Foreskin keratinocyte (primary cell): ENCODE measurements at places on chromosomes 2 and 18. TPM values are rescaled to one million over a fixed set of nuclear protein-coding genes. Genes with fewer than 3 reads are reported as not detected.

LPIN2 gene
- polyA plus RNA-seq, result 1.5 and 1.6 TPM in 2 replicates

TRABD2A gene
- 0.45 and 1.6 TPM in 2 replicates for polyA plus RNA-seq

DNA sequence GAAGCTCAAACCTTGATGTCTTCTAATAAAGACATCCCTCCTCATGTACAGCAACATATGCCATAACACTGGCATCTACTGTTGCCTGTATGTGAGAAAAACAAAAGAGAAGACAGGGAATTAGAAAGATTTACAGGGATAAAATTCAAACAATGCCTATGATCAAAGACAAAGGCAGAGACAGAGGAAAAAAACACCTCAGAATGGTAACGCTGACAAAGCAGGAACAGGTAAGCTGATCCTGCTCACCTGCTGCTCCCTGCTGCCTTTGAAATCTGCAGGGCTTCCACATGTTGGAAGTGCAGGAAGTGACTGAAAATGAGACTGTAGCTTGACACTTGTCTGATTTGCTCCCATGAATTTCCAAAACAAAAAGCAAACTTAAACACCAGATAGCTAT lies 90.2 kb upstream of the DNAJC10 start:
- DNase-seq, result no peak

DNA sequence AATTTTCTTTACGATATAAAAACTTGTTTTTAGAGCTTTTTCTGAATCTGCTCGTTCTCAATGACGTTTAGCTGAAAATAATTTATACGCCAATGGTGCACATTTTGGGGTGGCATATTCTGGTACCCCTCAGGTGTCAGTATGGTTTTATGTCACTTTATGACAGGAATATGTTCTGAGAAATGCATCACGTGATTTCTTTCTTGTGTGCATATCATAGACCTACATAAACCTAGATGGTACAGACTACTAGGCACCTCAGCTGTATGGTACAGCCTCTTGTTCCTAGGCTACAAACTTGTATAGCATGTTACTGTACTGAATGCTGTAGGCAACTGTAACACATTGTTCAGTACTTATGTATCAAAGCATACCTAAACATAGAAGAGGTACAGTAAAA lies 68.2 kb downstream of the TMEM17 start:
- DNase-seq, result no peak

GRCh38 chr2:225740086-225740485 lies 340.6 kb downstream of the NYAP2 start:
- DNase-seq, result no peak

- DNase-seq, result no peak
Observed at GRCh38 chr2:105544591-105545377, 145.9 kb upstream of the FHL2 start.

GRCh38 chr18:79374408-79375171 lies 21.1 kb upstream of the NFATC1 start:
- no peak for DNase-seq

- DNase-seq, result no peak
Observed at GRCh38 chr2:122194546-122194945, 439.1 kb downstream of the TSN start.

NEB gene
- not detected in 2 replicates for polyA plus RNA-seq

- no peak for DNase-seq
Observed at GRCh38 chr2:11941201-11942177, 195.1 kb downstream of the LPIN1 start.

- DNase-seq, result no peak
Observed at GRCh38 chr2:179233626-179234430, 30.8 kb downstream of the SESTD1 start.

DNA sequence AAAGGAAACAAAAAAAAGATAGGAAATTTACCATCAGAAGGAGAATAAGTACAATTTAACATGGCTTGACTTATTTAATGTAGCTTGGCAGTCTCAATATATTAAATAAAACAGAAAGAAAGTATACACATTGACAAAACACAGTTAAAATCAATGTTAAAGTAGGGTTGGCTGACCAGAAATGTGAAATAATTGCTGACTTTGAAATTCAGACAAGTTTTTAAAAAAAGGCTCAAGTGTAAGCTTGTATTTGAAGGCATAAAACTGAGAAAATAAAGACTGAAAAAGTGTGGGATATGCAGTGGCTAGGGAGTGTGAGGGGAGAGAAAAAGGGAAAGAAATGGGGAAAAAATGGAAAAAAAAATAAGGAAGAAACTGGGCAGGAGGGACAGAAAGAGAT lies 665.8 kb downstream of the LRP1B start:
- no peak for DNase-seq

- DNase-seq, result no peak
Observed at GRCh38 chr2:103401621-103402020, 639.8 kb downstream of the TMEM182 start.

DNA sequence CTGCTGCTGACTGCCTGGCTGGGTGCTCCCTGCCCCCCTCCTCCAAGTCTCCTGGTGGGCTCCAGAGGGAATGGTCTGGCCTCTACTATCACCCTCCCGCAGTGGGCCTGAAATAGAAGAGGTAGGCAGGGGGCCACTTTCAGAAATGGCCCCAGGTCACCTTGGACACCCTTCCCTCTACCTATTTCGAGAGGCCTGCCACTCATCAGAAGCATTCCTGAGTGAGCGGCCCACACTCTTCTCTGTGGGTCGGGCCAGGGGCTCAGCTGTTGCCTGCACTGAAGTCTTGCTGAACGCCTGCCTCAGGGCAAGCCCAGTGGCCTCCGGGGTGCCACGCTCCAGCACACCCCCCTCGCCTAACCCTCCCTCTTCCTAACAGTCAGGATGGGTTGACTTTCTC lies 124.9 kb downstream of the TNS1 start:
- DNase-seq, result no peak

DNA sequence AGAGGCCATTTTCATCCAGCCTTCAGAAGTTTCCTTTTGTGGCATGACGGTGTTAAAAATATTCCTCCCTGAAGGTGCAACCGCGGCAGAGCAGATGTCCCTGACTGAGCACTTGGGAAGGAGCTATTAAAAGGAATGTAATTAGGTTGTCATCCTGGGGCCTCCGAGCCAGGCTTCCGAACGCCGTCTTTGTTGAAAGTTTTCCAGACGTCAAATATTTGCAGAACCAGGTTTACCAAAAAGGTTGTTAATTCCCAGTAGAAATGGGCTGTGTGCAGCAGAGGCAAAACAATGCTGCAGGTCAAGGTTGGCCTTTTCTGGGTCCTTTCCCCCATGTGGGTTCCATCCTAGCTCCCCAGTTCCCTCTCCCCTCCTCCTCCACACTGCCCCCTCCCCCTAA lies 110.0 kb upstream of the STPG4 start:
- no peak for DNase-seq

ANXA4 gene
- 91.1 and 95.1 TPM in 2 replicates for polyA plus RNA-seq

DNA sequence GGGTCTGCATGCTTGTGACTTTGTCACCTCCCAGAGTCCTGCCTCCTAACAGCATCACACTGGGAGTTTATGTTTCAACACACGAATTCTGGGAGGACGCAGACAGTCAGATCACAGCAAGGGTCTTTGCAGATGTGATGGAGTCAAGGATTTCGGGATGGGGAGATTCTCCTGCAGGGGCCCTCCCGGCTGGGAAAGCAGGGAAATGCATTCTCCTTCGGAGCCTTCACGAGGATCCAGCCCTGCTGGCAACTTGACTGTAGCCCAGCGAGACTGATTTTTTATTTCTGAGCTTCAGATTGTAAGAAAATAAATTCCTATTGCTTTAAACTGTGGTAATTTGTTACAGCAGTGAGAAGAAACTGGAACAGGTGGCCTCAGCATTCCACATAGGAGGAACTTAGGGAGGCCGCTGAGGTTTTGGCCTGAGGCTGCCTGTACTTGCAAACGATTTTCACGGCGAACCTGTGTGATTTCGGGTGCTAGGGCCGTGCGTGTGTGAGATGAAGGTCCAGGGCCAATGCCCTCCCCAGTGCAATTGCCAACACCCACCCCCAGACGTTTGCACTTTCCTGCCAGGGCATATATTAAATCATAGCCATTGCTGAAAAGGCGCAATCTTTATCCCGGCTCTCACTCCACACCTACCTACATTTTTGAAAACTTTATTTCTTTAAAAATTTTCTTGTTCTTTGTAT lies 79.8 kb downstream of the ASB1 start:
- DNase-seq, result no peak

- no peak for DNase-seq
Observed at GRCh38 chr2:122277956-122278355, 522.5 kb downstream of the TSN start.

DNA sequence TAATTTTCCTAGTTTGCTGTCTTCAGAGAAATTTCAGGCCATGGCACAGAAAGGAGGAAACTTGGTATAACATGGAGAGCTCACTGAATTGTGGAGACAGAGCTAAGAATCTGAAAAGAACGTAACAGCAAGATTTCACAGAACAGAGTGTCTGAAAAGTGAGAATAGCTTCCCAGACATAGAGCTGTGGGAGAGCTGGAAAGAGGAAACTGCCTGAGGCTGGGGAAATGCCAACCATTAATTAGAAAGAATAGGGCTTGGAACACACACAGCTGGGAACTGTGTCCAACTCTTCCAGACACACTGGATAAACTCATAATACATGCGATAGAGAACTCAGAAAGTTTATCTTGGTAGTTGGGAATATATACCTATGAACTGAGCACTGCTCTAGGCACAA lies 51.6 kb upstream of the KYNU start:
- peak; percentile 23 for DNase-seq

DNA sequence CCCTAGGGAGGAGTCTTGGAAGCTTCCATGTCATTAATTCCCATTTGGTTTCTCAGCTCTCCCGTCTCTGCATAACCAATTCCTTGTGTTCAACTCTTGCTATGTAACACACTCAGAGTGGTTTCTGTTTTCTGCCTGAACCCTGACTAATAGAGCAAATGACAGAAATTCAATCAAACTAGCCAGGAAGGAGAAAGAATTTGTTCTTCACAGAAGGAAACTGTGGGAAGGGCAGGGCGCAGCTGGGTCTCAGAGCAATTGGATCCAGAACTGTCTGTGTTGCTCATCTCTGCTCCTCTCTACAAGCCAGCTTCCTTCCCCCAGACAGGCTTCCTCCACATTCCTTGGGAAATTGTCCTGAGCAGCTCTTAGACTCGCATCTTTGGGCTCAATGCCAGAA lies 269.8 kb downstream of the TNS1 start:
- DNase-seq, result no peak

GRCh38 chr18:51157215-51157614 lies 40.3 kb downstream of the MEX3C start:
- DNase-seq, result no peak

DNA sequence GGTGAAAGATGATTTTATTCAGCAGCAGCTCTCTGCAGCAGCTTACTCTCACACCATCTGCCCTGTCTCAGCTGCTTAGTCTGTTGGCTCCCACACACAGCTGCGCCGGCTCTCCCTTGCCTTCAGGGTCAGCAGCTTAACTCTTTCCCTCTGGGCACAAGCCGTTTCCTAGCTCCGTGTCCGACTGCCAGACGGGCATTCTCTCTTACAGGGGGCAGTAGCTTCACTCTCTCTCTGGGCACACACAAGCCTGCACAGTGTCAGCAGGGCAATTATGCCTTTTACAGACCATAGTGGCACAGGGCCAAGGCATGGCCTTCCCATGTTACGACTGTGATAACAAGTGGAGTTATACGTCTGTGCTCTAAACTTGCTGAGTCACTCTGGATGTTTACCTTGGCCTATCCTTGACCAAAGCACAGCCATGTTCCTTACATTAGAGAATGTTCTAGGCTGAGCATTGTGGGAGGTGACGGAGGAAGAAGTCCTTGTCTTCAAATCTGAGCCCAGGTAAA lies 31.7 kb downstream of the PCARE start:
- DNase-seq, result no peak

FBLN7 gene
- 0.10 and 0.16 TPM in 2 replicates for polyA plus RNA-seq

GRCh38 chr2:205288686-205289085 lies 393.6 kb upstream of the NRP2 start:
- DNase-seq, result no peak

ERBB4 gene
- polyA plus RNA-seq, result not detected in 2 replicates

DNA sequence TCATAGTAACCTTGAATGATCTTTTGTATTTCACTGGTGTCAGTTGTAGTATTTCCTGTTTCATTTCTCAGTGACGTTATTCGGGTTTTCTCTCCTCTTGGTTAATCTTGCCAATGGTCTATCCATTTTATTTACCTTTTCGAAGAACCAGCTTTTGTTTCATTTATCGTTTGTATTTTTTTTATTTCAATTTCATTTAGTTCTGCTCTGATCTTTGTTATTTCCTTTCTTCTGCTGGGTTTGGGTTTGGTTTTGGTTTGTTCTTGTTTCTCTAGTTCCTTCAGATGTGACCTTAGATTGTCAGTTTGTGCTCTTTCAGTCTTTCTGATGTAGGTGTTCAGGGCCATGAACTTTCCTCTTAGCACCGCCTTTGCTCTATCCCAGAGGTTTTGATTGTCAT lies 36.7 kb downstream of the SP140 start:
- no peak for DNase-seq

DNA sequence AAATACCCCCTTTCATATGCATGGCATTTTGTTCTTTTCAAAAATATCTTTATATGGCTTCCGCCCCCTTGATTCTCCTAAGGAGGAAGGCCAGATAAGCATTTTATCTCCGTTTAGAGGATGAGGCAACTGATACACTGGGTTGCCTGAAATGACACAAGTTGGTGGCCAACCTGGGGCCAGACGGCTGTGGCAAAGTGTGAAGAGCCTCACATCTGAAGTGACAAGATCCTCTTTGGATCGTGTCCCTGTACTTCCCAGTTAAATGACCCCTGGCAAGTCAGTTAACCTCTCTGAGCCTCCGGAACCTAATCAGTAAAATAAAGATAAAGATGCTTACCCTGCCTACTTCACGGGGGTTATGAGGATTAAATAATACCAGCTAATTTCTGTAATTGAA lies 4.6 kb downstream of the SETBP1 start:
- no peak for DNase-seq

DNA sequence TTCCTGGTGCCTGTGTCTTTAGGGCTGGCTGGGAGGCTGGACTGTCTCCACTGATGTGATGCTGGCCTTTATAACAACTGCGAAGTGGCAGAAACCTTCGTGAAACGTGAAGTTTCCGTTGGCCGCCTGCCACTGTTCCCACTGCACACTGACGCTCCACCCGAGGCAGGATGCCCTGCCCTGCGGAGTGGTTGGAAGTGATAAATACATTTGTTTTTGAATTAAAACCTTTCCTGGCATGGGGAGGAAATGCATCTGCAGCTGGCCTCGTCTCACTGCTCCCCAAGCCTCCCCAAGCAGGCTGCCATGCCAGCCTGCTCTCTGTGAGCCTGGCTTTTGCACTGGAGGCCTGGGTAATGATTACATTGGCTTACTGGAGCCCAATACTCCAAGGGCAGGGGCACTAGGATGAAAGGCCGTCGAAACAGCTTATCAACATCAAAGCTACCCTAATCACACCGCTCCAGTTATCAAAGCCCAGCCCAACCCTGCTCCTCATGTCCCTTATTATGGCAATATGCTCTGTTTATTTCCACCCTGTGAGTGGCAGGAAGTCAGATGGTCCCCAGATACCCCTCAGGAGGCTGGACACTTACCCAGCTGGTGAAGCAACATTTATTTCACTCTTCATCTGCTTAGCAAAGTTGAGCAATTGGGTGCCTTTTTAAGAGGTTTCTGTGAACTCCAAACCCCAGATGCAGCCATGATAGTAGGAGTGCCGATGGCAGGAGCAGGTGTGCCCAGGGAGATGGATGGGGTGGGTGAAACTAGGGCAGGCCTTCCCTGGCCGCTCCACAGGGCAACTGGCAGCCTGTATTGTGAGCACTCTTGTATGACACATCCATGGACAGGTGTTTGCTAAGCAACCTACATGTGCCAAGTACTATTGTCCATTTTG lies 97.4 kb upstream of the ITGA6 start:
- DNase-seq, result no peak
